ENCODE measurements at places on chromosomes 12 and 14. TPM values are rescaled to one million over a fixed set of nuclear protein-coding genes. Genes with fewer than 3 reads are reported as not detected.

DNA sequence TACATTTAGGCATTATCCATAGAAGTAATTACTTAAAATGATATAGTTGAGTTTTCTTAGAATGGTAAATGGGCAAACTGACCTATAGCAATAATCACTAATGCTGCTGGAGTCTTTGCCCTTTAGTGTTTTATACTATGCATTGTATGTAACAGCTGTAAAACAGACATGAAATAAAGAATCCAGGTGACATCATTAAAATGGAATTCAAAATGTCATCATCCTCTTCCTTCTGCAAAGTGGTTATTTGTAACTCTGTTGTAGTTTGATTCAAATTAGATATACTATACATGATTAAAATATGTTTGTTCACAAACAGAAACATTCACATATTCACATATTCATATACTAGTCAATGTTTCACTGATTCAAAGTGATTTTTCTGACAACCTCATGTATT lies 598.8 kb downstream of the SLC16A7 start:
- H3K27ac ChIP-seq = no peak overlapping the region
- no peak for DNase-seq
- H3K4me3 ChIP-seq = no peak overlapping the region
- H3K27me3 ChIP-seq = no peaks in the 10 kb centered on the region

DNA sequence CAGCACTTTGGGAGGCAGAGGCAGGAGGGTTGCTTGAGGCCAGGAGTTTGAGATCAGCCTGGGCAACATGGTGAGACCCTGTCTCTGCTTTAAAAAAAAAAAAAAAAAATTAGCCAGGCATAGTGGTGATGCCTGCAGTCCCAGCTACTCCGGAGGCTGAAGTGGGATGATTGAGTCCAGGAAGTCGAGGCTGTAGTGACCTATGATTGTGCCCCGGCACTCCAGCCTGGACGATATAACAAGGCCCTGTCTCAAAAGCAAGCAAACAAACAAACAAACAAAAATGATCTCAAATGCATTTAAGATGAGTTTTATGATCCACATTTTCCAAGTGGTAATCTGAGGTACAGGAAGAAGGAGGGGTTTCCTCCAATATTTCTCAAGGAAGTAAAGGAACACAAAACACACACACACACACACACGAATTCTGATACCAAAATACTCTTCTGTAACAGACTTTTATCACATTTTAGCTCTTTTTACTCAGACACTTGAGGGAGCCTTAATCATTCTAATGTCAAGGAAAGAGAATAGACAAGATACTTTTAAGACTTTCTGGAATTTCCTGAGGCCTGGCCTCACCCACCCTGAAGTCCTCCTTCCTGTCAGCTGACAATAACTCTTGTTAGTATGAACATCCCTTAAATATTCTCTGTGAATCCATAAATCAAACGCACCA lies 44.4 kb upstream of the CERS5 start:
- H3K27me3 ChIP-seq = no peaks in the 10 kb centered on the region
- peak overlapping the region; percentile 32 for H3K4me3 ChIP-seq
- H3K27ac ChIP-seq = peak overlapping the region; percentile 85
- peaks cover 39% of the 10 kb centered on the region for H3K4me1 ChIP-seq

Gene CYP27B1
- total RNA-seq = 2.3 TPM

Gene SLC39A2
- not detected for total RNA-seq

Gene SERPINA6
- total RNA-seq = not detected

DNA sequence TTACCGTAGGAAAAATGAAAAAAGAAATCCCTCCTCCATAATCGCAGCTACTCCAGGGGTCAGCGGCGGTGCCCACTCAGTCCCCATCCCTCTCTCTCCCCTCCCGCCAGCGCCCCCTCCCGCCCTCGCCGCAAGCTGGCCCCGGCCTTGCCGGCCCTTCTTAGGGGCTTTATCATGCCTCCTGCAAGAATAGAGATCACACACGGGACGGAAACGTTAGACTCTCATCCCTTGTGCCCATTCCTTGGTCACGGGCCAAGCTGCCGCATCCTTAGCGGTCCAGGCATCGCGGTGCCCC lies 692 bp upstream of the COX14 start:
- no peak for DNase-seq
- H3K4me3 ChIP-seq = peak overlapping the region; percentile 95
- peaks cover 34% of the 10 kb centered on the region for H3K4me1 ChIP-seq
- H3K27ac ChIP-seq = peak overlapping the region; percentile 99
- peaks cover 18% of the 10 kb centered on the region for H3K36me3 ChIP-seq
- H3K27me3 ChIP-seq = no peaks in the 10 kb centered on the region
